Right lobe of liver (tissue), 6 donors: ENCODE measurements at places on chromosomes 4 and X. TPM values are rescaled to one million over a fixed set of nuclear protein-coding genes. Genes with fewer than 3 reads are reported as not detected.

GRCh38 chrX:110133735-110134370 lies 130.9 kb downstream of the TMEM164 start:
- H3K36me3 ChIP-seq, result no peaks in the 10 kb centered on the region
- no peak overlapping the region for H3K27ac ChIP-seq
- H3K27me3 ChIP-seq, result no peaks in the 10 kb centered on the region
- no peaks in the 10 kb centered on the region for H3K4me1 ChIP-seq
- H3K4me3 ChIP-seq, result no peak overlapping the region

GRCh38 chrX:3252744-3253143 lies 93.7 kb downstream of the MXRA5 start:
- H3K27ac ChIP-seq, result no peak overlapping the region
- no peaks in the 10 kb centered on the region for H3K36me3 ChIP-seq
- H3K4me1 ChIP-seq, result no peaks in the 10 kb centered on the region

GRCh38 chr4:73852771-73853170 lies 325 bp upstream of the PF4V1 start:
- H3K27me3 ChIP-seq, result no peaks in the 10 kb centered on the region
- H3K4me1 ChIP-seq, result no peaks in the 10 kb centered on the region
- DNase-seq, result no peak
- no peak overlapping the region for H3K27ac ChIP-seq

The C4orf54 gene
- 0.05 TPM for total RNA-seq

The GLOD5 gene
- total RNA-seq, result 2.7 TPM

The YY2 gene
- total RNA-seq, result 1.0 TPM

GRCh38 chr4:123588631-123589241 lies 192.1 kb downstream of the SPRY1 start:
- no peaks in the 10 kb centered on the region for H3K27me3 ChIP-seq
- H3K4me3 ChIP-seq, result no peak overlapping the region
- no peak overlapping the region for H3K27ac ChIP-seq
- no peak for DNase-seq
- no peaks in the 10 kb centered on the region for H3K4me1 ChIP-seq

The ABCG2 gene
- 11.4 TPM for total RNA-seq

DNA sequence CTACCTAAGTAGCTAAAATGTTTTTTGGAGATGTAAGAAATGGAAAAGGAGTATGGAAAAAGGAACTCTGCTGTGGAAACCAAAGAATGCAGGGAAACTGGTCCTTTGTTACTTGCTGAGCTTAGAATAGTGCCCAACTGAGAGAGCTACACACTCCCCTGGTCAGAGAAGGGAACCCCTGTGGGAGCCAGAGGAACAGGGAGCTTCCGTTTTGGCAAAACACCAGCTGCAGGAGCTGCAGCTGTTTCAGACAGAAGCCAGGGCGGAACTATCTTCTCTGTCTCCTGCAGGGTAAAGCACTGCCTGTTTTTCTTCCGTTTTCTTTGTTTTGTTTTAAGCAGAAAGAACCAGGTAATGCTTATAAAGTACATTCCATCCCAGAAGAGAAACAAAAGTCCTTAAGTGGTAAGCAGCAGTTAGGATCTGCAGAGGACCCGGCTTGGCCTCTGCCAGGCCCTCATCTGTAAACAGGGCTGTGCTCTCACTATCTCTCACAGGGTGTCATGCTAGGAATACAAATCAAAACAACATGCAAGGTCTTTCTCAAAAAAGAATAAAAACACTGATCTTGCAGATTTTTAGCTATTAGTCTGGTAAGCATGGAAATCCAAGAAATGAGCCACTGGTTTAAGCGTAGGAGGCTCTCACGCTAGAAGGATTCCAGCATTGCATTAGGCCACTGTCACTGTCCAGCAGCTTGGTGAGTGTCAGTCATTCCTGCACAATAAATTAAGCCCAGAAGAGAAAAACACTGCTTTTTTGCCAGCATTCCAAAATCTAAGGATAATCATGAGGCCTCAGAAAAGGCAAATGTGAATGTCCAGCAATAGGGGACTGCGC lies 76.1 kb downstream of the CHST7 start:
- no peaks in the 10 kb centered on the region for H3K4me1 ChIP-seq
- peak; percentile 34 for DNase-seq
- no peaks in the 10 kb centered on the region for H3K27me3 ChIP-seq

DNA sequence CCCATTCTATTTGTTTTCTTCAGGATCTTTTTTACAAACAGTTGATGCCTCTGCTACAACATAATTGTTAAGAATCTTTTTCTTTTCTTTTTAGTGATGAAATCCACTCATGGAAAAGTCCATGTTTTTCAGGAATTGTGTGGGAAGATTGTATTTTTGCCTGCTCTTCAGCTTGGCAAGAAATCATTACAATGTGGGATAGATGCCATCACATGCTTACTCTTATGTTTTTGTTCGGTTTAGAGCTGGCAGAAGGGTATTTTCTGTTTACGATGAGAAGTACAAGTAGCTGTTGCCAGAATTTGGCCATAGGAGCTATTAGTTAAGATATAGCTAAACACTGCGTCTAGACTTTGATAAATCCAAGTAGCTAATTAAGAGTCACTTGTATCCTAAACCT lies 2585.3 kb downstream of the ARAP2 start:
- H3K27ac ChIP-seq, result no peak overlapping the region
- H3K27me3 ChIP-seq, result no peaks in the 10 kb centered on the region
- no peaks in the 10 kb centered on the region for H3K4me1 ChIP-seq
- H3K36me3 ChIP-seq, result no peaks in the 10 kb centered on the region

- H3K4me1 ChIP-seq, result no peaks in the 10 kb centered on the region
- H3K4me3 ChIP-seq, result no peak overlapping the region
- H3K36me3 ChIP-seq, result no peaks in the 10 kb centered on the region
- no peaks in the 10 kb centered on the region for H3K27me3 ChIP-seq
These were observed 304.1 kb upstream of the HAND2 start for GRCh38 chr4:173834151-173834550.

- no peaks in the 10 kb centered on the region for H3K36me3 ChIP-seq
- peaks cover 56% of the 10 kb centered on the region for H3K4me1 ChIP-seq
- H3K27ac ChIP-seq, result no peak overlapping the region
- H3K27me3 ChIP-seq, result no peaks in the 10 kb centered on the region
- DNase-seq, result no peak
These were observed 21.9 kb downstream of the SMAD1 start for GRCh38 chr4:145503486-145504072.
